ENCODE measurements at places on chromosomes 1 and 21.

GRCh38 chr1:202908998-202909397, 18.0 kb downstream of the KLHL12 start:
- DNase-seq = no peak

- no peak for DNase-seq
Measured at GRCh38 chr1:185152187-185152767, 4.5 kb downstream of the TRMT1L start.

- no peak for DNase-seq
Measured at GRCh38 chr1:20586953-20587660, 1.8 kb upstream of the CDA start.

- DNase-seq = no peak
Measured at GRCh38 chr1:101854271-101854670, 142.5 kb downstream of the OLFM3 start.

DNA sequence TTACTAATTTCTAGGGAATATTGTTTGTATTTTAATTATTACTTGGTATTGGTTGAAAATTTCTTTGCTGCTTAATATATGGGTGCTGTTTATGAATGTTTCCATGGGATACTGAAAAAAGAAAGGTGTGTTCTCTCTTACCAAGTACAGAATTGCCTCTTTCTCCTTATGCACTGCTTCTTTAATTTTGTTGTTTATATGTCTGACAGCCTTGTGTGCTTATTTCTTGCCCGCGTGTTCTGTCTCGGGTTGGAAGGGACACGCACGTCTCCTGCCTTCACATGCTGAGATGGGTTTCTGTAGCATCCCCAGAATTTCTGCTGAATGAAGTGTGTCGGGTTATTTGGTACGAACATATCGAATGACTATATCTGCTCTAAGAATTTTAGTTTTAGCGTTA, 51.1 kb downstream of the AGPAT3 start:
- DNase-seq = no peak

- no peak for DNase-seq
Measured at GRCh38 chr1:68121536-68121935, 71.1 kb upstream of the DIRAS3 start.

DNA sequence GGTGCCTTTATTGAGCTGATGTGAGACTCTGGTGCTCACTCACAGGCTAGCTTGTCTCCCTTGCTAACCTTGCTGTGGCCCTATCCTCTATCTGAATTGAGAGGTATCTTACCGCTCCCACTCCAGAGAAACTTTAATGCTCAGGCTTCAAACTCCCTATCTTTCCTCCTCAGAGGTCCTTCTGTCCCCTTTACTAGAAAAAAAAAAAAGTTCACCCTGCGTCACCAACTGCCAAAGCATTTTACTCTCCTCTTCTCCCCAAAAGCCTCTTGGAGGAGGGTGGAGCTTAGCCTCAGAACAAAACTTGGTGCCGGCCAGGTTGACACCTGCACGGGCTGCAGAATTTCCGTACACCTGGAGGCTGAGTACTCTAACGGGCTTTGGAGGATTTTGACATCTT, 55.1 kb downstream of the ATP2B4 start:
- DNase-seq = no peak

DNA sequence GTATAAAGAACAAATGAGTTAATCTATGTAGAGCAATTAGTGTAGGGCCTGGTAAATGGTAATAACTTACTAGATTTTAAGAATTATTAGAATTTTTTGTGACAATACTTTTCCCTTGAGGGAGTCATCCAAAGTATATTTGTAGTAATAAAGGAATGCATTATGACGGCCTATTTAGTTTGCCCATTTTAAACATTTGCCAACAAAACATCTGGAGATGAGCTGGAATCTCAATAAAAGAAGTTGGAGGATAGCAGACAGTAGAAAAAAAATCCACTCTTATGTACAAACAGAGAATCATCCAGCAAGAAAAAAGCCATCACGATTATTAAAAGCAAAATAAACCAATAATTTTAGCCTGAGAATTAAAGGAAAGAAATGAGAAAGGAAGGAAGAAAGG, 567.3 kb upstream of the ADAMTS5 start:
- DNase-seq = no peak

DNA sequence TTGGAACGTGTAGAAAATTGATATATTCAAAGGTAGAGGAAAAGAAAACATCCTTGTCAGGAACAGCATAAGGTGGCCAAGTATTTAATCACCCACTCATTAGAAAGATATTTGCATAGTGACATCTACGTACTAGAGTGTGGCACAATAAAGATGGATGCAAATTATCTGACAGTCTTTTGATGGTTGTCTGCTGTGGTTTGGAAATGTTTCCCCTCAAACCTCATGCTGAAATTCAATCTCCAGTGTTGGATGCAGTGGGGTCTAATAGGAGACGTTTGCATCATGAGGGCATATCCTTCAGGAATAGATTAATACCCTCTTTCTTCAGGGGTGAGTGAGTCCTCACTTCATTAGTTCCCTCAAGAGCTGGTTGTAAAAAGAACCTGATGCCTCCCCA, 34.1 kb upstream of the RUNX1 start:
- no peak for DNase-seq

DNA sequence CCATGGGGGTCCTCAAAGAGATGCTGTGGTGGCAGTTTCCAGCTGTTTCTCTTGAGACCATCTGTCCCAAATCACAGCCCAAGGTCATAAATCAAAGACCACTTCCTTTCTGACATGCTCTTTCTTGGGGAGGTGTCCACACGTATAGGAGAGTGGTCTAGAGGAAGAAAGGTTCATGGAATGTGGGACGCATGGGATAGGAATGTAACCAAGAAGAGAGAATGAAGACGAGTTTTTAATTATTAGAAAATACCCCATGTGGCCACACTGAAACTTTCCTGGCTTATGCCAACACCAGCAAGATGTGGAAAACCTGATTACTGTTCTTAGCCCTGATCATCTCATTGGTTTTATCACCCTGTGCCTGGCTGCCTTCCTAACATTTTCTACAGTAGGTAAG, 124.2 kb upstream of the IFFO2 start:
- no peak for DNase-seq

GRCh38 chr21:15199414-15200383, 134.9 kb upstream of the NRIP1 start:
- DNase-seq = no peak

GRCh38 chr1:5904551-5904950, 87.7 kb downstream of the NPHP4 start:
- no peak for DNase-seq

DNA sequence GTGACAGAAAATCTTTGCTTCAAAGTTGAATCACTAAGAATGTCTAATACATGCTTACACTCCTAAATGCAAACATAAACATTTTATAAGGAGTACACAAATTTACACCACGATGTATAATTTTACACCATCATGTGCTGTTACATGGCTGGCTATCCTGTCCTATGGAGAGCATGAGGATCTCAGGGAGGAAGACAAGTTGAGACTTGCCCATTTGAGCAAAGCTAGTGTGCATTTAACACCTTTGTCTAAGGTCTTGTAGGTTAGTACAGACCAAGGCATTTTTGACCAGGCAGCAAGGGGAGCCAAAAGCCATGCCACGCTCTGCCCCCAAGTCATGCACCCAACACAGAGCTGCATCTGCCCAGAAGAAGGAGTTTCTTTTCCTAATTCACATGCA, 14.5 kb upstream of the COG2 start:
- DNase-seq = no peak

GRCh38 chr21:37228003-37228400, 39.1 kb downstream of the VPS26C start:
- DNase-seq = no peak

GRCh38 chr1:29081201-29081600, 42.5 kb downstream of the TMEM200B start:
- DNase-seq = no peak

DNA sequence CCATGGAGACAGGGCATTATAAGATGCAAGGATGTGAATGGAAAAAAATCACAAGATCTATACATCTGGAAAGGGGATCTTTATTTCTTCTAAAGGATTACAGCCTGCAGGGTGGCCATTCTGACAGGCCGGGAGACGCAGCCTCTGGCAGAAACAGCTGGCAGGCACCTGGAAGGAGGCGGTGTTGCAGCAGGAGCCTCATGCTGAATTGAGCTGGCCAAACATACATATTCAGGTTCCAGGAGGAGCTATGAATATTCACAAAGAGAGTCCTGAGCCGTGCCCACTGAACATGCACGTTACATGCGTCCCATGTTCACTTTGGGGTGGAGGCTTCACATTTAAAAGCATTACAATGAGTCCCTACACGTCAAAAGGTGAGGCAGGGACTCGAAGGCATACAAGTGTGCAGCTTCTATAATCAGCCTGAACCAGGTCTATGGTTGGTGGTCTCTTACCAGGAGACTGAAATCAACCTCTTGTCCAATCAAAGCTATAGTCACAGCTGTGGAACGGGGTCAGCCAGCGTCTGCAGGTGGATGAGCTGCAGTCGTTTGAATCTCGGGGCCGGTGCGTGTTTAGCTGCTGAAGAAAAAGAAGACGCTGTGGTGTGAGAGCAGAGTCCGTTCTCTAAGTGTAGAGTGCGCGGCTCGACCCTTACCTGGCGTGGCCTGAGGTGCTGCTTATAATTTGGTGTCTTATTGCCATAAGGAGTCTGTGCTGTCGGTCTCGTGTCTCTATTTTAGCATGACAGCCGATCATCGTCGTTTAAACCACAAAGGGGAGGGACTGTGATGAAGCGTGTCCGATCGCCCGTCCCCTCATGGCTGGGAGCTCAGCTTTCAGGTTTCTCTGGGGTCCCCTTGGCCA, 183.0 kb downstream of the ETS2 start:
- no peak for DNase-seq

- DNase-seq = no peak
Measured at GRCh38 chr1:42945164-42945563, 13.5 kb downstream of the SLC2A1 start.

- DNase-seq = no peak
Measured at GRCh38 chr1:234675006-234675405, 65.0 kb upstream of the IRF2BP2 start.

GRCh38 chr1:58094221-58094620, 452.3 kb downstream of the OMA1 start:
- no peak for DNase-seq

DNA sequence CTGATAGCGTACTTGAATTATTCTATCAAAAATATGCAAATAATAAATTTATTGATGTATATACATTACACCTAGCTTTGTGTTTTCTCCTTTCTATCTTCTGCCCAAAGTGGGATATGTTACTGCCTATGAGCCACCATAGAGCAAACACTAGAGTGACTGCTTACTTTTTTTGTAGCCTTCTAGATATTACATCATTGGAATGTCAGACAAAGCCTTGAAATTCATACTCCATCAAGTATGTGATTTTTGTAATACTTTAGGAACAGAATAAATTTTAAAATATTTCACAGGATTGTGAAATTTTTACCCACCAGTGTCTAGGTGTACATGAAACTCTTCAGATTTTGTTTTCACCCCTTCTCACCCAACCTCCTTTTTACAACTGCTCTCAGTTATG, 787.6 kb downstream of the USP25 start:
- DNase-seq = no peak

DNA sequence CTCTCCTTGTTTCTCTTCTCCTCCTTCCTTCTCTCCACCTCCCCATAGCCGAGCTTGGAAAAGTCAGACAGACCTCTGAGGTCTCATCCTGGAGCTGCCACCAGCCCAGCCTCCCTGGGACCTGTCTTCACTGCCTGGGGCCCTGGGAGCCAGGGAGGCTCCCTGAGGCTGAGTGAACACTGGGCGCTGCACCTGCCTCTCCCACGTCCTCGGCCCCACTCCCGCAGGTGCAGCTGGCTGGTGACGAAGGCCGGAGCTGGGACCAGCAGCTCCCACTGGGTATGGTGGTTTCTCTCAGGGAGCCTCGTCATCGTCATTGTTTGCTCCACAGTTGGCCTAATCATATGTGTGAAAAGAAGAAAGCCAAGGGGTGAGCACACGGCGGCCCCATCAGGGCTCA, 5.3 kb downstream of the TNFRSF14 start:
- no peak for DNase-seq

DNA sequence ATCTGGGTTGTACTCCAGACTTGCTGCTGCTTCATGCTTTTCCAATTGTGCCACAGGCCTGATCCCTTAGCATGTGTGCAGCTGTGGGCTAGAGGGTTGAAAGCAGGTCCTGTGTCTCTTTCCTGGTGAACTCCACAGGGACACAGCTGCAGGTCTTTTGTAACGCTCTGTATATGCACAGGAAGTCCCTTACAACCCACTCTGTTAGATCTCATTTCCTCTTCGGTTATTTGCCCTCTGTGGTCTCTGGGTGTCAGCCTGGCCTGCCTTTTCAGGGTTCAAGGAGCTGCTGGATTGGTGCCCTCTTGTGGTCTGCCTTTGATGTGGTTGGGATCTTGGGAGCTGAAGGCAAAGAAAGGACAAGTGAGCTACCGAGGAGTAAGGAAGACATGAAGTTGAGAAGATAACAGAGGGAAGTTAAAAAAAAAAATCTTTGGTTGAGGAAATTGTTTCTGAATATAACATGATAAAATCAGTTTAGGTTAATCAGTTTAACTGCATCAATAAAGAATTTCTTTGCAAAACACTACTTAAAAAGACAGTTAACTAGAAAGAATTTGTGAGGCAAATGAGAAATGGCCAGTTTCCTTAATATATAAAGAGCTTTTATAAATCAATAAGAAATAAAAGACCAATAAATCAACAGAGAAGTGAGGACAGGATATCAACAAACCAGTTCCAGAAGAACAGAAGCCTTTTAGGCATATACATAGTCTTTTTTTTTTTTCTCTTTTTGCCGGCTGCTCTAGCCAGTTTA, 44.1 kb downstream of the UCK2 start:
- DNase-seq = no peak

GRCh38 chr1:153922076-153922971, 448 bp downstream of the GATAD2B start:
- no peak for DNase-seq

GRCh38 chr1:165666152-165666825, 32.1 kb downstream of the ALDH9A1 start:
- DNase-seq = peak; percentile 58

All from DMS79 (cell line).